ENCODE measurements at places on chromosomes 5 and 9.

DNA sequence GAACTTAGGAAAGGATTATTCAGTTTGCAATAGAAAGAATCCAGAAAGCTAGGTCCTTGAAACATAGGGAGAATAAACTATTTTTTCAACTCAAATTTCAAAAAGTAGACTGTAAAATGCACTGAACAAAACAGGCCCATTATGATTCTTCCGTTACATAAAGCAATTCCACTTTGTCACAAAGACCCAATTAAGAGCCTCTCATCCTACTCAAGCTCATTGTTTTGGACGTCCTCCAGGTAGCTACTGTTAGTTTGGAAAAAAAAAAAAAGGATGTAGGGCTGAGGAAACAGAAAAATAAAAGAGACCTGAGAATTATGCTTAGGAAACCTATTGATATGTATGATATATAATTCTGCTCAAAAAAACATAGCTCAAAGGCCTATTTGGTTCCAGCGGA lies 74.0 kb downstream of the DIRAS2 start:
- DNase-seq = no peak

DNA sequence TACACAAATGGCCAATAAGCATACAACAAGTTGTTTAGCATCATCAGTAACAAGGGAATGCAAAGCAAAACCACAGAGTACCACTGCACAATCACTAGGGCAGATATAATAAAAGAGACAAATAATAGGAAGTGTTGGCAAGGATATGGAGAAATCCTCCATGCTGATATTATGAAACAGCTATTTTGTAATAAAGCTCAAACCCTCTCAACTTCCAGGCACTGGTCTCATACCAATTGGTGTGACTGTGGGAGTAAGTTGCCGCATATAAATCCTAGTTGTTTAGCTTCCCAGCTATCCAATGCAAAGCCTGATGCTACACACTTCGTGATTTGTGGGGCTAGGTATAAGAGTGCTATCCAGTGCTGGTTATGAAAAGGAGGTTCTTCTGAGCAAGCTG lies 88.6 kb downstream of the SMIM23 start:
- DNase-seq = no peak

DNA sequence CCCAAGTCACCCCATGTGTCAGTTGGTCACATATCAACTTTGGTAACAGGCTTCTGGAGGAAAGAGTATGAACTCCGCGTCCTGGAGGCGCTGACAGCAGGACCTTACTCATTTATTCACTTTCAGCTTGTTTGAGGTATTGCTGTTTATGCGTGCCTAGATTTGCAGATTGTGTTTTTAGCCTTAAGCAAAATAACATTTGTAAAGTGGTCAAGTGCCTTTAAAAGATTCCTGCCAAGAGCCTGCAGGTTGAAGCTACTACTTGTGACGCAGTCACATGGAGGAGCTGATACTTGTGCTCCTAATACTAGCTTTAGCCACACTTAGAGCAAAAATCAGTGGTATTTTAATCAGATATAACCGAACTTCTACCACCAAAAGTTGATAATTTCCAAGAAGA lies 351.3 kb downstream of the ADGRV1 start:
- DNase-seq = no peak

DNA sequence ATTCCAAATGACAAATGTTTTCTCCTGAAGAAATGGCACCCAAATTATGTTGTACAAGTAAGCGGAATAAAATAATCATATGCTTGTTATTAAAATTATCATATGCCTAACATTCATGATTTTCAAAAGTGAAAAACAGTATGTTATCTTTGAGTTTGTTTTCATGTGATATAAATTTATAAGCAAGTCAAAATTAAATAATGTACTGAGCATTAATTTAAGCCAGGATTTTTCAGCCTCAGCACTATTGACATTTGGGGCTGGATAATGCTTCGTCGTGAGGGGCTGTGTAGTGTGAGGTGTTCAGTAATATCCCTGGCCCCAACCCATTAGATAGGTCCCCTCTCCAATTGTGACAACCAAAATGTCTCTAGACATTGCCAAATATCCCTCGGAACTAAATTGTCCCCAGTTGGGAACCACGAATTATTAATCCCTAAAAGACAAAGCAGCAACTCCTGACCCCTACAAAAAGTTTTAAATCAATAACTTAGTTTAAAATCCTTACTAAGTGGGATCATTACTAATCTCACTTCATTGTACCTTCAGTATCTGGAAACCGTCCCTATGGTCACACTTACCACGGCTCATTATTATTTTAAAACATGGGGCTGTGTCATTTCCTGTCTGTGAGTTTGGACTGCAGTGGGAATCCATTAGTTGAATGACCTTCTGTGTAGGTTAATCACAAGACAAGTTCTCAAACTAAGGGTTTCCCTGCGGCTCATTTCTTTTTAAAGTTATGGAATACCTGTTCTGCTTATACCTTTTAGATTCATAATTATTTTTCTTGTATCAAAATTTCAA lies 1.3 kb upstream of the NNT start:
- no peak for DNase-seq

- DNase-seq = peak; percentile 77
Observed at GRCh38 chr5:50440651-50441492, at the start of gene EMB. Gene EMB (minus strand): TSS chr5:50441288. CDS start chr5:50441151, 137 bp downstream.

- no peak for DNase-seq
Observed at GRCh38 chr5:16450163-16450562, 15.4 kb downstream of the ZNF622 start.

DNA sequence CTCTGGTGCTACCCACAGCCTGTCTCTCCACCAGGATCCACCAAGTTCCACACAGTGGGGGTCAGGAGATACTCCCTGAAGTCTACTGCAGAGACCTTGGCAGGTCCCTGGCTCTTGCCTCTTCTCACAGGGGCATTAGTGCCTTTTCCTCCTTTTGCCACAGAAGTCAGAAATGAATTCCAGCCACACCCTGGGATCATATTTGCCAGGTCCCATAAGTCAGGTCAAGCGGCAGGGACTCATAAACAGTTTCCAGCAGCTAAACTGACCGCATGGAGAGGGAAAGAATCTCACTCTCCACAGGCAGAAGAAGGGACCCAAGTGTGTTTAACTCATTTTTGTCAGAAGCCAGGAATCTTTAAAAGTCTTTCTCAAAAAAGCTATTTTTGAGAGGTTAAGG lies 13.3 kb upstream of the IFNK start:
- DNase-seq = no peak

GRCh38 chr9:124458441-124458840 lies 8.2 kb downstream of the ADGRD2 start:
- no peak for DNase-seq
